Mesothelial cell of epicardium (in vitro differentiated cells): ENCODE measurements at places on chromosomes 5 and 9. TPM values are rescaled to one million over a fixed set of nuclear protein-coding genes. Genes with fewer than 3 reads are reported as not detected.
A peak's percentile ranks its signal among the peaks of the same experiment; 100 is the strongest.

DNA sequence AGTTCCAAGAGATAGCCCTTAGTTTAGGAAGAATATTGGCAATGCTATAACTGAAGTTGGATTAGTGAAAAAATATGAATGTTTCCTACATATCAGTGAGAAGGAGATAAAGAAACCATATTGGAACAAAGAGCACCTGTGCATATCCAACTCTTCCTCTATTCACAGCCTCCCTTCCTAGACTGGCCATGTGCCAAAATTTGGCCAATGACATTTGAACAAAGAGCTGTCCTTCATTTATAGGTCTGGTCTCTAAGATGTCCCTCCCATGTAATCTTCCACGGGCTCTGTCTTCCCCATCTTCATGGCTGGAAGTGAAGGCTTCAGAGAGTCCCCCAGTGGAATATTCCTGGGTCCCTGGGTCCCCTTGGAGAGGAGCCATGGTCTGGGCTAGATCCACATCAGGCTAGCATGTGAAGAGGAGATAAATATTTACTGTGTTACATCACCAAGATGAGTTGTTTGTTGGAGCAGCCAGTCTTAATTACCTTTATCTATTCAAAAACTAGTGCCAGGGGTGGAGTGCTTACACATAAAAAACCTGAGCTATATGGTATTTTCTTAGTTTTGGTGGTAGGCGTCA is 190.0 kb upstream of the S1PR3 start:
- H3K4me3 ChIP-seq: no peak overlapping the region
- no peak for DNase-seq
- no peak overlapping the region for H3K27ac ChIP-seq
- peaks cover 39% of the 10 kb centered on the region for H3K4me1 ChIP-seq
- H3K27me3 ChIP-seq: peaks cover 2% of the 10 kb centered on the region
- H3K36me3 ChIP-seq: peaks cover 3% of the 10 kb centered on the region

SPATA31D4 gene
- total RNA-seq: not detected in 3 replicates

DNA sequence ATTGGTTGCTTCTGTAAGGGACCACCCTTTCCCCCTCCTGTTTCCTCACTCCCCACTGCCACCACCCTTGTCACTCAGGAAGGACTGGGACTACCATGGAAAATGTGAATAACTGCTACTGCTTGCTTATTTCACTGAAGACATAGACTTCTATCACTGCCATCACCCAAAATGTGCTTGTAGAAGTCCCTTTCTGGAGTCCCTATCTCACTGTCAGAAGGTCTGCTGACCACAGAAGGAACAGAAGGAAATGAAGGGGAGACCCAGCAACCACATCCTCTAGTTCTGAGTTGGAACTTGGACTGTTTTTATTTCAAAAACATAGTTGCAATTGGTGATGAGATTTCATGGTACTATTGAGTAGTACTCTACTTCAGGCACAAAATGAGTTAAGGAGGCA is 122.5 kb downstream of the NPR3 start:
- DNase-seq: no peak
- H3K27me3 ChIP-seq: peaks cover 14% of the 10 kb centered on the region
- no peaks in the 10 kb centered on the region for H3K36me3 ChIP-seq
- H3K4me1 ChIP-seq: peaks cover 7% of the 10 kb centered on the region
- no peak overlapping the region for H3K4me3 ChIP-seq

DNA sequence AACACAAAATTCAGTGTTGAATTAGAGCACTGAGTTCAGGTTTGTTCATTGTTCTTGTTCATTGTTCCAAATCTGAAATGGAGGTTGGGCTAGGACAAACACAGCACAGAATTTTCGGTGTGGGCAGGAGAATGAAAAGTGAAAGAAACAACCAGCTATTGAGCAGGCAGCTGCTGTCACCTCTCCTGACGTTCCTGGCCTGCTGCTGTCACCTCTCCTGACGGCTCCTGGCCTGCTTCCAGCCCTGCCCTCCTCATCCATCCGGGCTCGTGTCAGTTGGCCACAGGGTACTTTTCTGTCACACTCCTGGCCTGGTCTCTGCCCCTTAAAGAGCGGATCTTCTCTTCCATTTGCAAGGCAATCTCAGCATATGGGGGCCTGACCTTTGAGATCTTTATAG is 45.2 kb upstream of the CKMT2 start:
- DNase-seq: no peak
- peaks cover 41% of the 10 kb centered on the region for H3K4me1 ChIP-seq
- H3K4me3 ChIP-seq: no peak overlapping the region
- H3K27me3 ChIP-seq: no peaks in the 10 kb centered on the region
- no peak overlapping the region for H3K27ac ChIP-seq
- no peaks in the 10 kb centered on the region for H3K36me3 ChIP-seq

- no peaks in the 10 kb centered on the region for H3K36me3 ChIP-seq
- H3K27ac ChIP-seq: no peak overlapping the region
- H3K4me1 ChIP-seq: peaks cover 15% of the 10 kb centered on the region
- DNase-seq: no peak
These were observed 84.6 kb downstream of the PAPPA start for GRCh38 chr9:116238225-116238624.

DNA sequence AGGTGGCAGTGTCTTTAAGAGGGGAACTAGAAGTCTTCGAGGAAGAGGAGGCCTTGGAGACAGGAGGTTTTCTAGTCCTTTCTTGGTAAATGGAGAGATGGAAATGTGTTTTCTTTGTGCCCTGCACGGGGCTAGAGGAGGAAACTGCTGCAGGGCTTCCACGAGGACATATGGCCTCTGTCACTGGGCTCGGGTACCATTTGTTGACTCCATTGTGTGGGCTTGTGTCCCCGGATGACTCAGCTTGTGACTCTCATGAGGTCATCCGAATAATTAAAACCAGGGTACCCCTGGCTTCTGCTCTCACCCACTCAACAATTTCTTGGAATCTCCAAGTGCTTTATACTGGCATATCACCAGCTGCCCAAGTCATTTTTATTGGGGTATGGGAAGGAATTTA is 261.7 kb downstream of the KIF4B start:
- no peak overlapping the region for H3K27ac ChIP-seq
- H3K4me3 ChIP-seq: no peak overlapping the region
- H3K27me3 ChIP-seq: peaks cover 22% of the 10 kb centered on the region
- peaks cover 3% of the 10 kb centered on the region for H3K4me1 ChIP-seq
- no peak for DNase-seq

- no peak overlapping the region for H3K4me3 ChIP-seq
- H3K27ac ChIP-seq: no peak overlapping the region
- H3K4me1 ChIP-seq: peaks cover 9% of the 10 kb centered on the region
- DNase-seq: no peak
- H3K36me3 ChIP-seq: no peaks in the 10 kb centered on the region
These were observed 205.2 kb downstream of the CSNK1G3 start for GRCh38 chr5:123717139-123717538.

TERT gene
- 0.16 to 0.33 TPM (median 0.20 TPM) in 3 replicates for total RNA-seq

- peaks cover 15% of the 10 kb centered on the region for H3K36me3 ChIP-seq
- H3K4me3 ChIP-seq: no peak overlapping the region
- DNase-seq: no peak
- H3K27me3 ChIP-seq: no peaks in the 10 kb centered on the region
- peaks cover 39% of the 10 kb centered on the region for H3K4me1 ChIP-seq
These were observed 63.2 kb downstream of the COL27A1 start for GRCh38 chr9:114218264-114219120.

GRCh38 chr9:37415011-37415719 is 7.3 kb upstream of the GRHPR start:
- H3K4me1 ChIP-seq: peaks cover 19% of the 10 kb centered on the region
- no peak for DNase-seq
- no peaks in the 10 kb centered on the region for H3K27me3 ChIP-seq
- peak overlapping the region; percentile 40 for H3K4me3 ChIP-seq
- no peaks in the 10 kb centered on the region for H3K36me3 ChIP-seq

GRCh38 chr9:27765266-27766072 is 192.2 kb upstream of the C9orf72 start:
- H3K27ac ChIP-seq: peak overlapping the region; percentile 45
- no peak for DNase-seq
- H3K4me1 ChIP-seq: peaks cover 13% of the 10 kb centered on the region
- H3K4me3 ChIP-seq: no peak overlapping the region
- no peaks in the 10 kb centered on the region for H3K36me3 ChIP-seq

GRCh38 chr5:54673523-54674225 is 156.1 kb downstream of the SNX18 start:
- H3K27ac ChIP-seq: no peak overlapping the region
- no peak overlapping the region for H3K4me3 ChIP-seq
- H3K4me1 ChIP-seq: peaks cover 2% of the 10 kb centered on the region
- H3K27me3 ChIP-seq: peaks cover 2% of the 10 kb centered on the region

GRCh38 chr5:167664222-167664804 is 627.1 kb upstream of the WWC1 start:
- H3K36me3 ChIP-seq: no peaks in the 10 kb centered on the region
- DNase-seq: no peak
- peaks cover 45% of the 10 kb centered on the region for H3K4me1 ChIP-seq

DNA sequence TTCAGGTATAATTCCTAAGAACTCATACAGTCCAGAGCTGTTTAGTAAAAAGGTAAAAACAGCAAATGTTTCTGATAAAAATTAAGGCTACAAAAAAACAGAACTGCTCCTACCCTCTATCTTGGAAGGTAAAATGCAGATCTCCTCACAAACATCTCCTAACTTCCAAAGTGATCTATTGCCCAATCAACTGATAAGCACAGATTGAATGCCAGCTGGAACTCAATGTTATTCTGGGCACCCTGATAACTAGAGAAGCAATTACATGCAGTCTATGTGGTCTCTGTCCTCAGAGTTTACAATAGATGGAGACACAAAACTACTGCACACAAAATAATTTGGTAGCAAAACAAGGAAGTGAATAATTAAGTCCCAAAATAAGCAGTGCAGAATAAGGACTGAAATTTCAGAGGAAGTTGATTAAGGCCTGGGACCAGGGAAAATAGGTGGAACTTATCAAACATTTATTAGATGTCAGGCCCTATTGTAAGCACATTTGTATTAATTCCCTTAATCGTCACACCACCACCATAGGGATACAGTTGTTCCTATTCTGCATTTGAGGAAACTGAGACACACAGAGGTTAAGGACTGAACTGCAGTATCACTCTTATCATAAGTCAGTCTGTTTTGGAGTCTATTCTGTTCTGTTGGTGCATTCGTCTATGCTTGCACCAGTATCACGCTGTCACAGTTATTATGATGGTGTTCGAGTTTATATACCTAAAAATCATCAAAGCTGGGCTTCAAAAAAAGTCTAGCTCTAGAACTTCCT is 102.2 kb upstream of the TARS1 start:
- no peak overlapping the region for H3K4me3 ChIP-seq
- no peak overlapping the region for H3K27ac ChIP-seq
- DNase-seq: no peak
- H3K4me1 ChIP-seq: peaks cover 6% of the 10 kb centered on the region

DNA sequence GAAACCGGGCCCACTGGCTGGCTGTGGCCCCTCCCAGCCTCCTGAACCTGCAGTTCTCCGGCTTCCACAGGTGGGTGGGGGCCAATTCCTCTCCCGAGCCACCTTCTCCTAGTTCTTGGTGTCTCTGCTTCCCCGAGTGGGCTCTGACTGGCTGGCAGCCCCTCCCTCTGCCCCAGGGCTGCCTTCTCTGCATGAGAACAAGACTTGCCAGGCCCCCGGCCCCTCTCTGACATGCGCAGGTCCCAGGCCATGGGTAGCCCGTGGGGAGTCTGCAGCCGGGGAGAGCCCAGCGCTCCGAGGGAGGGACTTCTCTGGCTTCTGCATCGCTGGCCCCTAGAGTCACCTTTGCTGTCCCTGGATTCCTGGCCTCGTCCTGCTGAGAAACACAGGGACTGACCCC is 421.7 kb downstream of the IRX2 start:
- H3K27ac ChIP-seq: no peak overlapping the region
- peaks cover 16% of the 10 kb centered on the region for H3K4me1 ChIP-seq
- H3K27me3 ChIP-seq: peaks cover 4% of the 10 kb centered on the region
- no peaks in the 10 kb centered on the region for H3K36me3 ChIP-seq
- DNase-seq: no peak
- no peak overlapping the region for H3K4me3 ChIP-seq

DNA sequence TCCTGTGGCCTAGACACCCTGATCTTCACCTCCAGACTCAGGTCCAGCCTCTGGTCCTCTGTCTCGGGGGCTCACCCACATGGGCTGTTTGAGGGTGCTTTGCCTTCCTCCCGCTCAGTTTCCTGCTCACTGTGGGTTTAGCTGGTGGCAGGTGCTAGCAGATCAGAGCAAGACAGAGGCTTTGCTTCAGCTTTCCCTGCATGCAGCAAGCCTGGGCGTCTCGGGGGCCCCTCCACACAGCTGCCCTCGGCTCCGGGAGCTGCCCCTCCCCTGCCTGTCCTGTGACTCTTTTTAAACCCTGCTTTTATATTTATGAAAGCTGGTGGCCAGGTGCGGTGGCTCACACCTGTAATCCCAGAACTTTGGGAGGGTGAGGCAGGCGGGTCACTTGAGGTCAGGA is 14.6 kb downstream of the MRPL36 start:
- H3K27me3 ChIP-seq: peaks cover 7% of the 10 kb centered on the region
- H3K27ac ChIP-seq: no peak overlapping the region
- no peak overlapping the region for H3K4me3 ChIP-seq
- no peaks in the 10 kb centered on the region for H3K36me3 ChIP-seq

DNA sequence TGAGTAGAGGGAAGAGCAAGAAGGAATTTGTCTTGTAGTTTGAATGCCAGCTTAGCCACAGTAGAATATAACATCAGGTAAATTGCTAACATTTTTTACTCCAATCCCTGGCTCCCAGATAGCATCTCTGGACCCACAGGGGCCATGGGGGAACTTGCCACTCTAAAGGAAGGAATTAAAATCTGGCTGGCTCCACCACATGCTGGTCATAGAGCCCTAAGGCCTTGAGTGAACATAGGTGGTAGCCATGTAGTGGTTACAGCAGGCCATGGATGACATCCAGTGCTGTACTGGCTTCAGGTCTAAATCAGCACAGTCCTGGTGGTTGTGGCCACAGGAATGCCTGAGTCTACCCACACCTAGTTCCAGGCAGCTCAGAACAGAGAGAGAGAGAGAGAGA is 109.9 kb upstream of the RGMB start:
- H3K36me3 ChIP-seq: no peaks in the 10 kb centered on the region
- DNase-seq: no peak
- no peaks in the 10 kb centered on the region for H3K27me3 ChIP-seq
- peaks cover 7% of the 10 kb centered on the region for H3K4me1 ChIP-seq
- H3K4me3 ChIP-seq: no peak overlapping the region

DNA sequence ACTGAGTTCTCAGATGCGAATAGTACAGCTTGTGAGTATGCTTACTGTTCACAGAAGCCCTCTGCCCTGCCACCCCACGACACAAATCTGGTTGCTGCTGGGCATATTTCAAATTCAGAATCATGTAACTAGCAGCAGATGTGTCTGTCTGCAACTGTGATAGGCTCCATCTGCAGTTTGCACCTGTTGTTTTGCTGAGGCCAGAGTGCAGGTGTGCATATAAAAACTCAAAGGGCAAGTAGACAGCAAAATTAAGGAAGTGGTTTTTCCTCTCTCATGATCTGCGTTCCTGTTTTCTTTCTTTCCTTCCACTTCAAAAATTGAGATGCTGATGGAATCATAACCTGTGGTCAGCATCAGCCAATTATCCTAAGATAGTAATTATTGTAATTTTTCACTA is 1000.5 kb downstream of the PTPRD start:
- no peak for DNase-seq
- no peaks in the 10 kb centered on the region for H3K4me1 ChIP-seq
- no peak overlapping the region for H3K27ac ChIP-seq

- no peak overlapping the region for H3K27ac ChIP-seq
- no peak for DNase-seq
- H3K4me3 ChIP-seq: no peak overlapping the region
These were observed 31.8 kb upstream of the CKS2 start for GRCh38 chr9:89278997-89279739.

GRCh38 chr9:27365707-27366376 is 68.9 kb upstream of the EQTN start:
- H3K4me1 ChIP-seq: peaks cover 69% of the 10 kb centered on the region
- H3K4me3 ChIP-seq: no peak overlapping the region
- no peaks in the 10 kb centered on the region for H3K36me3 ChIP-seq
- no peaks in the 10 kb centered on the region for H3K27me3 ChIP-seq
